ENCODE measurements at places on chromosomes 16 and 17.
A peak's percentile ranks its signal among the peaks of the same experiment; 100 is the strongest.

DNA sequence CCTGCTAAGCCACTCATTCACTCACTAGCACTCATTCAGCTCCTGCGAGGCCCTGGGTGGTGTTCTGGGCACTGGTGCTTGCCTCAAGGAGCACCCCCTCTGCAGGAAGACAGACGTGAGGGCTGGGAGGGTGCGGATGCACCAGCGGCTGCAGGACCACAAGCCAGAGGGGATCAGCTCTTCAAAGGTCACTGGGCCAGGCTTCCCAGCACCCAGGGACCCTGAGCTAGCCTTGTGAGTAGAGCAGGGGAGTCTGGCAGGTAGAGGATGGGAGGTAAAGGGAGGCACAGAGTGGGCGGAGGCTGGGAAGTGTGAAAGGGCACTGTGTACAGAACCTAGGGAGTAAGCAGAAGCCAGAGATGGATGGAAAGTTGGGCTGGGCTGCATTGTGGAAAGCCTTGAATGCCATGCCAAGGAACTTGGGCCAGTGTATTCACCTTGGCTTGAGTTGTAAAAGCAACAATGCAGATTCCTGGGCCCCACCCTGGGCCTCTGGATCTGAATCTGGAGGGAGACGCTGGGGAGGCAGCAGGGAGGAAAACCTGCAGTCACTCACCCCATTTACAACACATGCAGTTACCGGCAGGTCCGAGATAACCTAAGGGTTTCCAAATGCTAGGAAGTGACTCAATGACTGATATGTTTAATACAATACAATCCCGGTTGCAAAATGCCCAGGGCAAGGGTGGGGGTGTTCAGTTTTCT, 1.7 kb downstream of the IL4R start:
- DNase-seq = no peak

- DNase-seq = no peak
Observed at GRCh38 chr16:35011-35677, 18.3 kb downstream of the POLR3K start.

DNA sequence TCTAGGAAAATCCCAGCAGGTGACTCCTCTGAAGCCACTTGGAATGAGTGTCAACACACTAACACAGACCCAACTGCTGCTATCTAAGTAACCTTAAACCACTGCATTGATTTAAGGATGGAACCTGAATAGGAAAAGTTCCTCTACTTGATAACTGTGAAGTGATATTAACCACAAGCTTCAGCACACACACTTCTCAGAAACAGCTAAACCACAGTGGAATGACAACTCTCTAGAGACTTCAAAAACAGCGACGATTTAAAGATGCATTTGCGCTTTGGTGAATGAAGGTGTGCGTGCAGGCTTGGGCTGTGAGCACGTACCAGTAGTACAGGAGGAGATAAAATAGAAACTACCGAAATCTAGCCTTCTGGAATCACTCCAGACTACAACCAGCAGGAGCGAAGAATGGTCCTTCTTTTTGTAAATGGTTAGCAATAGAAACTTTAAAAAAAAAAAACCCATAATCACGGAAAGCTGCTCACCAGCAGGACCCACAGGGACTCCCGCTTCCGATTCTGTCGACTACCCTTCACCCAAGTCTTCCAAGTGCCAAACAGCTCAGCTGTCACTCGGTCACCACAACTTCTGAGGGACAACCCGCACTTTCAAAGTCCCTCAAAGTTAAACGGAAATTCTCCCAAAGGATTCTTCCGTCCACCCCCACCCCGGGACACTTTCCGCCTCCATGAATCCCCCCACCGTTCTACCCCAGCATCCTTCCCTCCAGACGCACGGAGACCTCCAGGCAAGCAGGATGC, 137.7 kb upstream of the CORO6 start:
- DNase-seq = no peak

- DNase-seq = peak; percentile 57
Observed at GRCh38 chr17:35709874-35710273, 21.6 kb upstream of the RASL10B start.

All from NCI-H1105 (cell line).